T-helper 17 cell (primary cell): ENCODE measurements at places on chromosomes 12 and 14.

DNA sequence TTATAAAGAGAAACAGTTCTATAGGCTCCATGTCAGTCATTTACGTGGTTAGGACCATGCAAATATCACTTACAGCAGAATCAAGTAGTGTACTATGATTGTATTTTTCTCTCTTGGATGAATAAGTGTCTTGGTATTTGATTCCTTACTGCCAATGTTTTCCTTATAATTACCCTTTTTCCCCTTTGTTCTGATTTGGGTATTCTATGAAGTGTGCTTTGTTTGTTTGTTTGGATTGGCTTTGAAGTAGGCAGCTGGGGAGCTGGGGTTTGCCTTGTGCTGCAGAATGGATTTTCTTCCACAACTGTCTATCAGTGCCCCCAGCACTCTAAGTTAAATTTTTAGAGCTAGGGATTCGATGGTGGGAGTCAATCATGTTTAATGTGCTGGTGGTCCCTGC lies 12.4 kb downstream of the TMEM120B start:
- no peak for DNase-seq

- no peak for DNase-seq
These were observed 102.8 kb downstream of the SLC16A7 start for GRCh38 chr12:59698600-59698999.

DNA sequence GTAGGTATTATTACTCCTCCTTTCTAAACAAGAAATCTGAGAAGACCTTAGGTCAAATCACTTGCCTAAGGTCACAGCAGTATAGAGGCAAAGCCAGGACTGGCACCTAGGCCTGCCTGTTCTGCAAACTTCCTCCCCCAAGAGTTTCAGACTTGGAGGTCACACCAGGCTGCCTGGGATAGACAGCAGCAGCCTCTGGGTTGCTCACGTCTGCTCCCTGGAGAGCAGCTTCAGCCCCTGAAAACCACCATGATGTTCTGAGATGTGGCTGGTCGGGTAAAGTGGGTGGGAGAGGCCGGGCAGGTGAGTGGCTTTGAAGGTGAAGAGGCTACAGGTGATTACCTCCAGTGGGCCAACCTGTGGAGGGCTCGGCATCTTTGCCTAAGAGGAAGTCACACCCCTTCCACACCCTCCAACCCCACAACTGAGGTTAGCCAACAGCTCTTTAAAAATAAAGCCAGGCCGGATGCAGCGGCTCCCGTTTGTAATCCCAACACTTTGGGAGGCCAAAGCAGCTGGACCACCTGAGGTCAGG lies 37.0 kb upstream of the PNMA1 start:
- no peak for DNase-seq

DNA sequence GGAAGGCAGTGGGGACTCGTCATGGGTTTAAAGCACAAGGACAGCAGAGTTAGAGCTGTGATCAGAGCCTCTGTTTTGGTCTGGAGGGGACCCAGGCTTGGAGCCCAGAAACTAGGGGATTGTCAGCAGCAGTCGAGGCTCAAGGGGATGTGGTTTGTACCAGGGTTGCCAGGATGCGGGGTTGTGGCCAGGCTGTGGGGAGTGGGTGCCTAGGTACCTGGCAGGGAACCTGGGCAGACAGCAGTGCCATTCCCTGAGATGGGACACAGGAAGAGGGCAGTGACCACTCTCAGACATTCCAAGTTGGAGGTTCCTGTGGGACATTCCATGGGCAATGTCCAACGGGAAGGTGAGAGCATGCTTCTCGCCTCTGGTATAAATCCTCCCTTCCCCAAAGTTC lies 222.3 kb downstream of the SLC41A2 start:
- no peak for DNase-seq

DNA sequence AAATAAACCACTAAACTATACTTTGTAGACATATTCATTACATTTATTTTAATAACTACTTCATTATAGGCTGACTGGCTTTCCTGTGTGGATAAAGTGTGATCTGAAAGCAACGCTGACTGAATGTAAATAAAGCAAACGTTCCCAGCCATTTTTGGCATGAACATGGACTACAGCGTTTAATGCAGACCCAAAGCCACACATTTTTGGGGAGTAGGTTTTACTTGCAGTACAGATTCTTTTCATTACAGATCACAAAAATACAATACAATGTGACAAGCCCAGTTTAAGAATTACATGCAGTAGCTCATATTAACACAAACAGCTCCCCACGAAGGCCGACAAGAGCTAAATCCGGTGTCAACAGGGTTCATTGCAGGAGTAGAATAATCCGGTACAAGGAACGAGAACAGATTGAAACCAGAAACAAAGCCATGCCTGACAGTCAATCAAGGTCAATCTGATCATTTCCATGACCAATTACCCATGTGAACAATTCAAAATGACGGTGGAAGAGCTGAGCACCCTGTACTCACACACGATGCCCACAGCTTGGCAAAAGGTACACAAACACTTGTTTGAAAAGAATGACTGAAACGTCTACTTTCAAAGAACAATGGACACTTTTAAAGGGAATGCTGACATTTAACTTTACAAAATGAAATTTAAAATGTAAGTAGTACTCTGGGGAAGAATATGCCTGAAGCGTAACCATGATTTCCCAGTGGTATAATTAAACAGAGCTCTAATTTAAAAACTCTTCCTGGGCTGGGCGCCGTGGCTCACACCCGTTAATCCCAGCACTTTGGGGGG lies 5.3 kb downstream of the BAG5 start:
- no peak for DNase-seq

GRCh38 chr12:23555825-23556207 lies 393.7 kb downstream of the SOX5 start:
- DNase-seq, result no peak

GRCh38 chr12:508795-509194 lies 49.1 kb downstream of the B4GALNT3 start:
- DNase-seq, result no peak

DNA sequence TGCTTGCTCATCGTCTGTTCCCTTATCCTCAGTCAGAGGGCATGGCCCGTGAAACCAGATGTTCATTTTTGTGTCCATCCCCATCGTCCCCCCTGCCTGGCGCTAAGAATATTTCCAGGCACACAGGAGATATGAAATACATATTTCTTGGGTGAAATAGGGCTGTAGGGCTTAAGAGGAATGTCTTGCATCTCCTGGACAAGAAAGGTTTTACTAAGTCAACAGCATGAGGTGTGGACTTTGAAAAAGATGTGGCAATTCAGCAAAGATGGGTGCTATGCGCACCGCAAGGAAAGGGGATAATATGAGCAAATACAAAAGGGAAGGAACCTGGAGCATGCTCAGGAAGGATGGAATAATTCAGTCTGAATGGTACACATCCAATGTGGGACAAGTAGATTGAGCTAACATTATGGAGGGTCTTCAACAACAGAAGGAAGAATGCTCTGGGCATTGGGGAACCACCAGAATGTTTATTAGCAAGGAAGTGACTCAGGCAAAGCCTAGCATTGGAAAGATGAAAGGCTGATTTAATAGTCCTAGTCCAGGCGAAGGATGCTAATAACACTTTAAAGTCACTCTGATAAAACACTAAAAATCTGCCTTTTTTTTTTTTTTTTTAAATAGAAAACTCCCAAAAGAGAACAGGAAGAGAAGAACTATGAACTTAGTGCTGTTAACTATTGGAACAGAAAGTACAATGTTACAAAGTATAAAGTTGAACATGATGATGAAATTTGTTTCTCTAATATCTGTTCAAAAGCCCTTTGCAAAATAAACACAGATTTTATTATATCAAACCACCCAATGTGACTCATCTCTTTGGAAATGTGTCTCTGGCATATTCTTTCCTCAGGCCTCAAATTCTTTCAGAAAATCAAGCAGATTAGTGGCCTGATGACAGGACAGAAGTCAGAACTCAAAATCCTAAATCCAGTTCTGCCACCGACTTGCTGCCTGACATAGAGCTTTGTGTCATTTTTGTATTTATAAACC lies 449.5 kb downstream of the BCAT1 start:
- DNase-seq, result no peak

DNA sequence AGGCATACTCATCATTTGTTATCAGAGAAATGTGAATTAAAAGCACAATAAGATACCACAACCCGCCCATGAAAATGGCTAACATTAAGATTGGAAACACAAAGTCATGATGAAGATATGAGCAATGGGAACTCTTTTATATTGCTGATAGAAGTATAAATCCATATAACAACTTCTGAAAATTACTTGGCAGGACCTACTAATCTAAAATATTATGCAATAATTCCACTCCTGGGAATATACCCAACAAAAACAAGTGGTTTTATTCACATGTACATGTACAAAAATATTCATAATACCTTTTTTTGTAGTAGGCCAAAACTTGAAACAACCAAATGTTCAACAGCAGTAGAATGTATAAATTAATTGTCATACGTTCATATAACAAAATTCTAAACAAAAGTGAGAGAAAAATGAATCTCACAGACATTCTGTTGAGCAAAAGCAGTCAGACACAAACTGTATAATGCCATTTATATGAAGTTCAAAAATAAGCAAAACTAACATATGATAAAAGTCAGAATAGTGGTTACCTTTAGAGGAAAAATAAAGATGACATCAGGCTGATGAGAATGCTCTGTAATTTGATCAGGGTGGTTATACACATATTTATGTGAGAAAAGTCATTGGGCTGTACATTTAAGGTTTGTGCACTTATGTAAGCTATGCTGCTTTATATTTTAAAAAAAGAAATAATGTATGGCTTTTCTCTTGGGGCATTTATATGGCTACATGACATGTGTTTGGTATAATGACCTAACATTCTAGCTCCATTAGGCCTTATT lies 309.2 kb upstream of the KITLG start:
- no peak for DNase-seq

DNA sequence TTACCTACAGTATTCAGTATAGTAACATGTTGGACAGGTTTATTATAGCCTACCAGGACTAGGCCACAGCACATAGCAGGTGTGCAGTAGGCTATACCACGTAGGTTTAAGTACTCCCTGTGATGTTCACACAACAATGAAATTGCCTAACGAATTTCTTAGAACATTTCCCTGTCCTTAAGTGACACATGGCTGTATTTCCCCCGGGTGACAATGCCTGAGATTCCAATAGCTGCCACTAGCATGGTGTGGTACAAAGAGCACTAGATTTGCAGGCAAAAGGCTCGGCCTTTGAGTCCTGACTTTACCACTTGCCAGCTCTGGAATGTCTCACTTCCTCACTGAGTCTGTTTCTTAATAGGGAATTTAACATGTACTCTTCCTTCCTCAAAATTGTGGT lies 19.7 kb downstream of the PTPN21 start:
- no peak for DNase-seq

DNA sequence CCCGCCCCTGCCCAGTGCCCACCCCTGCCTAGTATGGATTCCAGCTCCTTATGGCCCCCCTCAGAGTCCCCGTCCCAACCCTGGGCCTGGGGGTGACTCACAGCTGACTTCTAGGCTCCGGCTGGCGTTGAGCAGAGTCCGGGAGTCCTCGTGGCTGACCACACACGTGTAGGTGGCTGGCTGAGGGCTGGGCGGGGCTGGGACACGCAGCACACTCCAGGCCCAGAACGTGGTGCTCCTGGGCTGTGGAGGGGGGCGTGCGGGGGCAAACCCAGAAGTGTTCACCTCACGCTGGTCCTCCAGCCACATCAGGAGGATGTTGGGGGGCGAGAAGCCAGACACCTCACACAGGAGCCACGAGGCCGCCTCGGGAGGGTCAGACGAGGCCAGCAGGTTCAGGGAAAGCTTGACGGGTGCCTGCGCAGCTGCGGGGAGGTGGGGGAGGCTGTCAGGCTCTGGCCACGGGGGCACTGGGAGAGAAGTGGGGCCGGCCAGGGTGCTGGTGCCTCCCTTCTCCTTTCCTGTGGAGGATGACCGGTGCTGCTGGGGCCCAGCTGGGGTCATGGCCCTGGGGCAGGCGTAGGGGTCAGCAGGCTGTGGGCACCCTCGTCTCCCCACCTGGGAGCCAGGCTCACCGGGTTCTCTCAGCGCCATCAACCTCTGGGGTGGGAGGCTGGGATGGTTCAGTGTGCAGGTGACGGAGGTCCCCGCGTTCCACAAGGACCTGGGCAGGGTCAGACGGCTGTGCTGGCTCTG lies 314.1 kb downstream of the TMEM121 start:
- no peak for DNase-seq

GRCh38 chr14:72783741-72784140 lies 110.2 kb downstream of the DPF3 start:
- DNase-seq, result no peak

DNA sequence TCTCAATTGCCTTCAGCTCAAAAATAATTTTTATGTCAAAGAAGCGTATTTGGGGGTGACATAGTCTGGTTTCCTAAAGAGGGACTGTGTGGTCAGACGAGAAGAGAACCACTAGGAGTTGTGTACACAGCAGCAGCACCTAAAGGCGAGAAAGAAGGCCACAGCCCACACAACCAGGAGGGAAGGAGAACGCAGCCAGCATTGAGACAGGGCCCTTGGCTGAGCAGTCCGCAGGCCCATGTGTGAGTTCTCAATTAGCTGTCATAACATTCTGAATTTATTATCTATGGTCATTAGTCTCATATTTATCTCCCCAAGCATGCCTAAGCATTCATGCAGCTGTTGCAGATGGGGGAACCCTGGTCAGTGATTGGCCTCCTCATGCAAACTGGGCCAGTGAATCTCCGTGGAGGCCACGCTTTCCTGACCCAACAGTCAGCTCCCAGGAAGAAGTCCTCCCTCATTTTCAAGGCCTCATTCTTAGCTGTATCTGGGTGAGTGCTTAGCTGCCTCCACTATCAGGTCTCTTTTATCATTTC lies 81.2 kb upstream of the ATF7IP start:
- no peak for DNase-seq

- no peak for DNase-seq
These were observed at the start of gene KDM2B for GRCh38 chr12:121580959-121581685. KDM2B (minus strand) TSS chr12:121581023; CDS start chr12:121580911, 112 bp downstream.

DNA sequence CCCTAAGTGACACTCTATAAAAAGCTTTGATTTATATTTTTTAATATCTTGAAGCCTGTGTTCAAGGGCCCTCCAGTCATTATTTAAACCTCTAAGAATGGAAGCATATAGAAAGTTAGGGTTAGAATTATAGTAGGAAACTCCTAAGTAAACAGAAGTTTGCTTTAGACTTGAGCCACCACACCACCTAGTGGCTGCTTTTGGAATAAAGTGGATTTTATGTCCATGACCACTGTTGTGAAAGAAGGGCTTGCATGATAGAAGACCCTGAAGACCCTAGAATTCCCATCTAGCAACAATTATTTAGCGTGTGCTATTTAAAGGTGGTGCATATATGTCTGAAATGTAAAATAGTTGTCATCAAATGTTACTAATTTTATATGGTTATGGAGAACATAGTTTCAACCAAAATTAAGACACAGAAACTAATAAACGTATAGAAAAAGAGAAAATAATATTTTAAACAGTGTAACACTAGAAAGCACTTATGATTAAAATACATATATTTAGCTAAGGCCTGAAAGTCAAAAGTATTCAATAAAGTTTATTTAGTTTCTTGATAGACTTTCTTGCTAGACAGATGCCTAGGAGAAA lies 21.3 kb downstream of the LRRIQ1 start:
- no peak for DNase-seq

DNA sequence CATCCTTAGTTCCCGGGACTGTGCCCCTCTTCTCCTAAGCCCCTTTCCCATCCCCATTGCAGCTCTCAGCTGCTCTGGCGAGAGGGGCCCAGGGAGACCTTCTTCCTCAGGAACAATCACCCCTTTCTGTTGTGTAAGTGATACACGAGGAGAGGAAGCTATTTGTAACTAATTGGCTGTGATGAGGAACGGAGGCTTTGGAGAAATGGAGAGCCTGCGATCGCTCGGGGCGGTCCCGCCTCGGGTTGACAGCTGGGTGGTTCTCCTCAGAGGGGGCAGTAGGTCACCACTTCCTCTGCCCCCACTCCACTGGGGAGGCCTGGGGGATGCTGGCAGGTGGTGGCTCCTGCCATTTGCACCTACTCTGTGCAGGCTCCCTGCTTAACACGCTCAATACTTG lies 6.6 kb upstream of the PGF start:
- no peak for DNase-seq
